ENCODE measurements at places on chromosomes 2 and 18.

GRCh38 chr2:129092956-129093355 lies 774.3 kb upstream of the HS6ST1 start:
- no peak for DNase-seq

DNA sequence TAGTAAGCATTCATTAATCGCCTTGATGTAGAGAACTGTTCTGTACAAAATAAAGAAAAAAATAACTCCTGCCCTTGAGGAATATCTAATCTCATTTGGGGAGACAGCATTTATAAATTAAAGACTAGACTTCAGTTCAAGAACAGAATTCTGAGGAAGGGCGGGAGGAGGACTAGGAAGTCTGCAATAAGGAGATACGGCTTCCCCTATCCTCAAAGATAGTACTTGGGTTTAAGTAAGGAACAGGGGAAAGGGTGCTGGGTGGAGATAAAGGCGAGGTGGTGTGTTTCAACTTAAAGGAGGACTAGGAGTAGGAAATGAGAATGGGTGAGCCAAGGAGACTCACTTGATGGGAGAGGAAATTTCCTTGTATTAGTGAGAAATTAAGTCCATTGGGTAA lies 121.9 kb upstream of the MSTN start:
- DNase-seq, result no peak

DNA sequence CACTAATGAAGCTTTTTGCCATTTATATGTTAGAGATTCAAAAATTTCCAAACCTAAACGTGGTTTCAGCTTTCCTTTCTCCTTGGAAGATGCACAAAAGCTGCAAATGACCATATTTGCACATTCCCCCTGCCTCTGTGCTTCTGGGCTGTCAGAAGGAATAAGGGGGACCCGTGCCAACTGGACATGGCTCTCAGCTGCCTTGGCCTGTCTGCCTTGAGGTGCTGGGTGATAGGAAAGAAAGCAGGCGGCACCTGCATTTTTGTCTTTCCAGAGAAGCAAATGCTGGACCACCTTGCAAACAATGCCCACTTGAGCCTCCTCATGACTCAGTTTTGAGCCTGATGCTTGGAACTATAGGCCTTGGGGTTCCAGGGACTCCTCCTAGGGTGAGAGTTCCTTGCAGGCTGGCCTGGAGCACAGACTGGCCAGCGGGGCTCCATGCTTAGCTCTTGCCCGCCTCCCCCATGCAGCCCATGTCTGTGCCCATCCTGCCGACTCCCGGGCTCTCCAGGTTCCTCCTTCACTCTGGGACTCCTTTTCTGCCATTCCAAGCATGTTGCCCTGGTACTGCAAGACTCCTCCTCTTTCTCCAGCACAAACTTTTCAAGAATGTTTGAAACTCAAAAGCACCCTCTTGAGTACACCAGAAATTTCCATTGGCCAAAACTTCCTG lies 109.0 kb upstream of the EPAS1 start:
- DNase-seq, result no peak

DNA sequence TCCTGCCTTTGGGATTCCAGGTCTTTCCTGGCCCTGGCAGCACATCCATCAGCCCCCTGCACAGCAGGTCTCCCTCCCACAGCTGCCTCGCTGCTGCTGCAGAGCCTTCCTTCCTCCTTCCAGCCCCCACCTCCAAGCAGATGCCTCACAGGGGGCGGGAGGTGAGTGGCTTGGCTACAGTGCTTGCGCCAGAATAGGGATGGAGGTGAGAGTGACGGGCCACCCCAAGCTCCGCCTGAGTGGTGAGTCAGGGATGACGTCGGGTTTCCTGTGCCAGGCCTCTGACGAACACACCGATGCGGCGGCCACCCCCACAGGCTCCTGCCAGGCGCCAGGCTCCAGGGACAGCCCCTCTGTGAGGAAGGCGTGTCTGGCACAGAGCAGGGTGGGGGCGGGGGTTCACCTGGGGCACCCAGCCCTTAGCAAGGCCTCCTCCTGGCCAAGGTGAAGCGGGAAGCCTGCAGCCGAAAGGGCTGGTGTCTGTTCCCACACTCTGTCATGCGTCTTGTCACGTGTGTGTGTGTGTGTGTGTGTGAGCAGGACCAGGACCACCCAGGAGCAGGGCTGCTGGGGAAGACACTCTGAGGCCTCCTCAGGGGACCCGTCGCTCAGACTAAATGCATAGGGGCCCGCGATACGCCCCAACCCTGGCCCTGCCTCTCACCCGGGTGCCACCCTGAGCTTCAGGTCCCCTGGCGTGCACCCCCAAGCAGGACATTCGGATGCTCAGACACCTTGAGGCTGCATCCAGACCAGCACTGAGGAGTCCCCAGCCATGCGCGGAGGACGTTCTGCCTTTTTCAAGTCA lies 3.4 kb upstream of the DUSP2 start:
- DNase-seq, result peak; percentile 97

GRCh38 chr2:46126571-46126970 lies 170.6 kb upstream of the EPAS1 start:
- DNase-seq, result no peak

GRCh38 chr2:15756882-15757819 lies 165.5 kb downstream of the DDX1 start:
- peak; percentile 18 for DNase-seq
